GM12892 (cell line): ENCODE measurements at places on chromosomes 3 and 15.

- DNase-seq: no peak
Observed at GRCh38 chr3:36792342-36792741, 28.0 kb upstream of the DCLK3 start.

- no peak for DNase-seq
Observed at GRCh38 chr3:117622171-117622841, 912.7 kb downstream of the TUSC7 start.

DNA sequence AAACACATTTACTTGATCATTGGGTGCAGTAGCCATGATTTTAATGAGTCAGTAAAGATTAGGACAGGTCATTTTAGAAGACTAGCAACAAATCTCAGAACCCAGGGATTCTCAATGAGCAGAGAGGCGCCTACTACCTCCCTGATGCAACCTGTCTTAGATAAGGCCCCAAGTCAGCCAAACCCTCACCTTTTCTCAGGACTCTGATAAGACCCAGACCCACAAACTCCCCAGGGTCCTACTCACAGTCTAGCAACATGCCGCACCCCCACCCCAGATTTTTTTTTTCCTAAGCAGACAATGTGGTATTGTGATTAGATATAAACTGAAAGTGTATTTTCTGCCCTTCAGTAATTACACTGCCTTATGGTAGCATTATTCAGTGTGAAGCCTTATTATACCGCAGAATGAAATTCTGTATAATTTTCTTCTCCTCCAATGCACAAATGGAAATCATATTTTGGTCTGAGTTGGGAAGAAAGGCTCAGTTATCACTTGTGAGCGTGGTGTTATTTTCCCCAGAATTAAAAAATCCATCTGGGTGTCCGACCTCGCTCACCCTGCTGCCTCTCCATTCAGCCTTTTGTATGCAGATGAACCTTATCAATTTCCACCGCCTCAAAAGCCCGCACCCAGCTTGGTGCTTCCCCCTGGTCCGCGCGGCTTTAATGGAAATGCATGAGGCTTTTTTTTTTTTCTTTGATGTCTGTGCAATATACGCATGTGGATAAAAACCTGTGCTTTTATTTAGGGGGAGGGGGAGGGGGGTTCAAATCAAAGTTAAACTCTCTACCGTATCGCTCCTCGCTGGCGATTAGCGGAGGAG is 122.0 kb upstream of the SOX14 start:
- DNase-seq: no peak

- DNase-seq: no peak
Observed at GRCh38 chr3:61725851-61726333, 164.5 kb downstream of the PTPRG start.

GRCh38 chr3:8657804-8658305 is 13.3 kb upstream of the SSUH2 start:
- no peak for DNase-seq

DNA sequence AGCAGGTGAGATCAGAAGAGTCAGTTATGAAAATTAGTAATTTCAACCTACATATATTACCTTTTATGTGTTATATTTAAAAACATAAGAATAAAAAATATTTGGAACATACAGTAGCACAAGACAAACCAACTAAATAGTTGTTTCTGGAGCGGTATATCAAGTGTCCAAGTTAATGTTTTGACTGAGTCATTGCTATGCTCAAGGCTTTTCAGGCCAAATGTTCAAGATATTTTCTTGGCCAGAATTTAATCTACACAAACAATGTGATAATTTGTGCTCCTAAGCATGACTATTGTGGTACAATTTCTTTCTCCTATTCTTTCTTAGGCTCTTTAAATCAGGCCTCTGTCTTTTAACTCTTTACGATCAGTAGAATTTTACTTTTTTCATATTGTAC is 412.4 kb downstream of the RAP2B start:
- DNase-seq: no peak

GRCh38 chr15:74840851-74841775 is 1.8 kb downstream of the ULK3 start:
- DNase-seq: no peak

DNA sequence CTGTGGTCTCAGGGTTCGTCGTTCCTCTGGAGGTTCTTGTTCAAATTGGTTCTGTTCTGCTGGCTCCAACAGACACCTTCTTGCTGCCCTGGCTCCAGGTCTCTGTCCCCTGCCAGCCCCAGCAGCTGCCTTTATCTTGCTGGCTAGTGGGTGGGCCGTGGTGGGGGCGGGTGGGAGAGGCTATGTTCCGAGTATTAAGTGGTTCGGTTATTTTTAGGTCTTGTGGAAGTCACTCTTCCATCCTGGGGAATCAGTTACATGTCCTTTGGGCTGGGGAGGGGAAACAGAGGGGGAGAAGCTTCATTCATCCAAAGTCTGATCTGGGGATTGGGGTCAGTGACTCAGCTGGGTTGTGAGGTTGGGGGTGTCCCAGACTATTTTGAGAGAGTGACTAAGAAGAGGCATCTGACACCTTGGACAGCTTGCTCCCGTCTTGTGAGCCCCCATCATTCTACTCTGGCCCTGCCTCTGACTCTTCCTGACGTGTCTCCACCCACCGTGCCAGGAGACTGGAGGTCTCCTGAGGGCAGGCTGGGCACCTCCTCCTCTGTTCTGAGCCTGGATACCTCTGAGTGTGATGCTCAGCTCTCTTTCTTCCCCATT is at the start of gene XIRP1:
Gene XIRP1 (minus strand): TSS at position 106 of the 603 bp plus-strand sequence. CDS start 3,150 bp downstream, outside the sequence.
- DNase-seq: no peak

DNA sequence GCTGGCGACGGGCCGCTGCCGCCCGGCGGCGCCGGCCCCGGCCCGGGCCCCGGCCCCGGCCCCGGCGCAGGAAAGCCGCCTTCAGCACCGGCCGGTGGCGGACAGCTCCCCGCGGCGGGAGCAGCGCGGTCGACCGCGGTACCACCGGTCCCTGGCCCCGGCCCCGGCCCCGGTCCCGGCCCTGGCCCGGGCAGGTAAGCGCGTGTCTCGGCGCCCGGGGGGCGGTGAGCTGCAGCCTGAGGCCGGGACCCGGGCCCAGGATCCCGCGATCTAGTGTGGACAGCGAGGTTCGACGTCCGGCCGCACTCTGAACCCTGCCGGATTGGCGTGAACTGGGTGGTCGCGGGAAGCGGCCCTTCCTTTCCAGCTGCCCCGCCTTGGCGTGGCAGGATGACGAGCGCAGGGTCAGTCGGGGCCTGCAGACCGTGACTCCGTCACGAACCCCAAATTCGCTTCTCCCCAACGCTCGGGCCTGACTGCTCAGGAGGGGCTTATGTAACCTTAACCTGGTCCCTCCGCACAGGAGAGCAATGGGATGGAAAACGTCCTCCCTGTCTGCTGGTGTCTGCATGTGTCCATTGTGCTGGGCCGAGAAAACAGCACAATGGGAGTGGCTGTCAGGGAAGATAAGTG is 472 bp downstream of the BSN start:
- DNase-seq: peak; percentile 70

DNA sequence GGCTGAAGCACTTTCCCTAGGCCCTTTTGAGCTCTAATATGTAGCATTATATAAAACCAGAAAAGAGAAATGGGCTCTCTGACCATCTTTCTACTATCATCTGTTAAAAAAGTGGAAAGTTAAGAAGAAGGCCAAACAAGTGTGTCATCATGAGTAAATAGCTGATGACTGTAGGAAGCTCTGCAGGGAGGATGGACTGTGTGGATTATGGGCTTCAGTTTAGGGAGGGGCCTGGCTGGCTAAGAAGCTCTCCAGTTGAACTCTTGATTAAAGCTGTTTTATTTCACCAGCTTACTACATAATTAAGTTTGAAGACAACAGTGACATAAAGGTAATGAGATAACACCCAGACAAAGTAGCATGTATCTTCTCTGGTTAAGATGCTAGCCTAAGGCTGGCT is 30.6 kb downstream of the INTS14 start:
- no peak for DNase-seq

- DNase-seq: no peak
Observed at GRCh38 chr15:59168536-59168935, 38.1 kb upstream of the LDHAL6B start.
